ENCODE measurements at places on chromosomes 13 and 19.
A peak's percentile ranks its signal among the peaks of the same experiment; 100 is the strongest.

DNA sequence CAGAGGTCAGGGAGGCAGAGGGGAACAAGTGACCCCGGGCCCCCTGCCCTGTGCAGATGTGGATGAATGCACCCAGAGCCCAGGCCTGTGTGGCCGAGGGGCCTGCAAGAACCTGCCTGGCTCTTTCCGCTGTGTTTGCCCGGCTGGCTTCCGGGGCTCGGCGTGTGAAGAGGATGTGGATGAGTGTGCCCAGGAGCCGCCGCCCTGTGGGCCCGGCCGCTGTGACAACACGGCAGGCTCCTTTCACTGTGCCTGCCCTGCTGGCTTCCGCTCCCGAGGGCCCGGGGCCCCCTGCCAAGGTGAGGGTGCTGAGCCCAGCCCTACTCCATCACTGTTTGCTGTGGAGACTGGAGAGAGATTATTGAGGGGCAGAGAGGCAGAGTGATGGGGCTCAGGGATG lies 9.9 kb downstream of the LTBP4 start:
- no peak for DNase-seq

- DNase-seq: no peak
These were observed 341.4 kb downstream of the PCDH9 start for GRCh38 chr13:66888698-66889097.

GRCh38 chr19:19485161-19485997 lies 30.0 kb downstream of the TSSK6 start:
- DNase-seq: peak; percentile 61

- no peak for DNase-seq
These were observed 3.0 kb downstream of the HSPB6 start for GRCh38 chr19:35753634-35754369.

DNA sequence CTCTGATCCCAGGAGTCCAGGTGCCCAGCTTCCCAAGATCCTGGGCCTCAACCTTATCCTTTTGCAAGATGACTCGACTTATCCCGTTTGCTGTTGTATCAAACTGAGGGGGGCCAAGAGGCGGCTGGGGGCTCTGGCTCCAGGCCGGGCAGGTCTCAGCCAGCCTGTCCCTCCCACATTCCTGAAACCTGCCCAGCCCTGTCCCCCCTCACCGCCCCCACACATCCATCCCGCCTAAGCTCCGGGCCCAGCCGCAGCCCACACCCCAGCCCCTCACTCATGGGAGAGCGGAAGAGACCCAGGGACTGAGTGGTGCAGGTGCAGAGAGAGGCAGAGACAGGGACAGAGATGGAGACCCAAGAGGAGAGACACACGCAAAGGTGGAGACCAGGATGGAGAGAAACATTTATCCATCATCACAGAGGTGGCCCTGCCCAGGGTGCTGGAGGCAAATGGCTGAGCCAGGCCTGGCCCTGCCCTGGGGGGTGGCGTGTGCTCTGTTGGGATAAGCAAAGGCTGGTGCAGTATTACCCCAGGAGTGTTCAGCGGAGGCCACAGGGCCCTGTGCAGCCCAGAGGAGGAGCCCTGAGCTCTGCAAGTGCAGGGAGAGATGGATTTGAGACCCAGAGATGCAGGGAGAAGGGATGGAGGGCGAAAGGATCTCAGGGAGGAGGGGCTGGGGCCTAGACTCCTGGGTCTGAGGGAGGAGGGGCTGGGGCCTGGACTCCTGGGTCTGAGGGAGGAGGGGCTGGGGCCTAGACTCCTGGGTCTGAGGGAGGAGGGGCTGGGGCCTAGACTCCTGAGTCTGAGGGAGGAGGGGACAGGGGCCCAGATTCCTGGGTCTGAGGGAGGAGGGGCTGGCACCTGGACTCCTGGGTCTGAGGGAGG lies 1.6 kb downstream of the BCAM start:
- no peak for DNase-seq

GRCh38 chr19:33205531-33206260 lies 11.6 kb downstream of the LRP3 start:
- no peak for DNase-seq

DNA sequence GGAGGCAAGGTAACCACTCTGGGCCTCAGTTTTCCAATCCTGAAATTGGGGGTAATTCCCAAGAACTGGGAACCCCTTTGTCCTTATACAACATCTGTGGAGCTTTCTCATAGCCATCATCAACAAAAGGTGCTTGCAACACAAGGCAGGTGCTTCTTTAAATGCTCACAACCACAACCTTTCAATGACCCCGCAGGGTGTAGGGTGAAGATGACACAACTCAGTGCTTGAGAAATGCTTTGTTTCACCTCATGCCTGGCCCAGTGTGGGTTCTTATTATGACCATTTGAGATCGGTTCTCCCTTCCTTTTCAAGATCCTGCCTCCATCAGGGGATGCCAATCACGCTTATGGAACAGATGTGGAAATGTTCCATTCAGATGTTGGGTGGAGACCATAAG lies 8.4 kb downstream of the WIZ start:
- DNase-seq: no peak
